ENCODE measurements at places on chromosomes 3 and 15.

GRCh38 chr3:50078622-50079021, 10.1 kb upstream of the RBM5 start:
- no peak for DNase-seq

DNA sequence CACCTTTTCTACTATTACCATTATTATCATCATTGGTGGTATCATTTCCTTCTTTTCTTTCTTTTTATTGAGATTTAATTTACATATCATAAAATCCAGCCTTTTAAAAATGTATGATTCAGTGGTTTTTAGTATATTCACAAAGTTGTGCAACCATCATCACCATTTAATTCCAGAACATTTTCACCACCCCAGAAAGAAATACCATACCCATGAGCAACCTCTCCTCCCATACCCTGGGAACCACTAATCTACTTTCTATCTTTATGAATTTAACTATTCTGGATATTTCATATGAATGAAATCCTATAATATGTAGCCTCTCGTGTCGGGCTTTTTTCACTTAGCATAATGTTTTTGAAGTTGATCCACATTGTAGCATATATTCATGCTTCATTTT, 29.1 kb downstream of the AAGAB start:
- DNase-seq: no peak

GRCh38 chr15:93987068-93987467, 244.3 kb upstream of the MCTP2 start:
- no peak for DNase-seq

DNA sequence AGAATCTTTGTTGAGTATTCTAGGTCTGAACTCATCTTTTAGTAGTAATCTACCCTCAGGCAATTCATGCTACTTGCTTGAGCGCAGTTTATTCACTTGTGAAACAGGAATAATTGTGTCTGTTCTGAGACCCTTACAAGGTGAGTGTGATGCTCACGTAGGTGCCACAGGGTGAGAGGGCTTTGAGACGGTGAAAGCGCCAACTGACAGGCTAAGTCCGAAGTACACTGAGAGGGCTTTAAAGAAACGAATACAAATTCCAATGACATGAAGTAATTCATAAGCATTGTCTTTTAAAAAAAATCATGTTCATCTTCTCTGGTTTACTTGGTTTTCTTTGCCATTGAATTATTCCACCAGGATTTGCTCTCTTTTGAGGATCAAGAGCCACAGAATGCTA, 393.7 kb upstream of the RGMA start:
- no peak for DNase-seq
